ENCODE measurements at places on chromosomes 5 and 9. TPM values are rescaled to one million over a fixed set of nuclear protein-coding genes. Genes with fewer than 3 reads are reported as not detected.

The MRPL36 gene
- polyA plus RNA-seq = 118 TPM

GRCh38 chr9:71681104-71681707 is 87.1 kb downstream of the CEMIP2 start:
- DNase-seq = no peak

- no peak for DNase-seq
Observed at GRCh38 chr5:81753429-81753828, 2.5 kb upstream of the SSBP2 start.

- no peak for DNase-seq
Observed at GRCh38 chr5:157559301-157559700, 16.3 kb downstream of the ADAM19 start.

GRCh38 chr9:89996116-89996515 is 391.3 kb downstream of the GADD45G start:
- no peak for DNase-seq

Data from AG04450 (cell line).